Calu3 (cell line): ENCODE measurements at places on chromosomes 3 and 15. TPM values are rescaled to one million over a fixed set of nuclear protein-coding genes. Genes with fewer than 3 reads are reported as not detected.

GRCh38 chr3:32278714-32279113 lies 40.2 kb downstream of the CMTM8 start:
- DNase-seq = no peak

DNA sequence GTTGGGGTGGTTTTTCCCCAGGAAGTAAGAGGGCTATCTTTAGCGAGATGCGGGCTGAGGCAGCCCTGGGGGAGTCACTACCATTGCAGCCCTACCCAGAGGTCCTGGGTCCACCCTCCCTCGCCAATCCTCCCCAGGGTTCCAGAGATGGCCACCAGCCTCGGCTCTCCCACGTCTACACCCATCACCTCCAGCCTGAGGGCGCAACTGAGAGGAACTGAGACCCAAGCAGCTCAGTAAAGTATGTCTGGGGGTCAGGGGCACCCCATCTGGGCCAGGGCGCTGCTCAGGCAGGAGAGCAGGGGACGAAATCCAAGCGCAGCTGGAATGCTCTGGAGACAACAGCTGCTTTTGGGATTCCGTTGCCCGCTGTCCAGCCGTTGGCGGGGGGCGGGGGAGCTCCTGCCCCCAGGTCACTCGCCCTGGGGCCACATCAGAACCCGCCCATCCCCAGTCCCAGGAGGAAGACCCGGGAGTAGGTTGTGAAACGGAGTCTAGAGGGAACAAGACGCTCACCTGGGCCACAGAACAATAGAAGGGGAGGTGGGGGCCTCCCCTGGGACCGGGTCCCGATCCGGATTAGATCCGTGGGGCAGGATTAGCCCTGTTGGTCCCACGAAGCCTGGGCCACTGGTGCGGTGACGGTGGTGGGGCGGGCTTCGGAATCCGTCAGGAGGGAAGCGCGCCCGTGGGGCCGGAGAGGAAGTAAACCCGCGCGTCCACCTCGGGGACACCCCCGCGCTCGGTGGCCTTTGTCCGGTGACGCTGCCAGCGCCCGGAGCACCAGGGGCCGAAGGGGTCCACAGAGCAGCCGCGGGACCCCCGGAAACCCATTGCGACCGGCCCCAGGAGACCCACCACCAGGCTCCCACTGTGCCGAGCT lies 1.4 kb upstream of the NDUFAF3 start:
- peak; percentile 47 for DNase-seq

- DNase-seq = no peak
Measured at GRCh38 chr15:73959801-73960200, 32.3 kb downstream of the STOML1 start.

DNA sequence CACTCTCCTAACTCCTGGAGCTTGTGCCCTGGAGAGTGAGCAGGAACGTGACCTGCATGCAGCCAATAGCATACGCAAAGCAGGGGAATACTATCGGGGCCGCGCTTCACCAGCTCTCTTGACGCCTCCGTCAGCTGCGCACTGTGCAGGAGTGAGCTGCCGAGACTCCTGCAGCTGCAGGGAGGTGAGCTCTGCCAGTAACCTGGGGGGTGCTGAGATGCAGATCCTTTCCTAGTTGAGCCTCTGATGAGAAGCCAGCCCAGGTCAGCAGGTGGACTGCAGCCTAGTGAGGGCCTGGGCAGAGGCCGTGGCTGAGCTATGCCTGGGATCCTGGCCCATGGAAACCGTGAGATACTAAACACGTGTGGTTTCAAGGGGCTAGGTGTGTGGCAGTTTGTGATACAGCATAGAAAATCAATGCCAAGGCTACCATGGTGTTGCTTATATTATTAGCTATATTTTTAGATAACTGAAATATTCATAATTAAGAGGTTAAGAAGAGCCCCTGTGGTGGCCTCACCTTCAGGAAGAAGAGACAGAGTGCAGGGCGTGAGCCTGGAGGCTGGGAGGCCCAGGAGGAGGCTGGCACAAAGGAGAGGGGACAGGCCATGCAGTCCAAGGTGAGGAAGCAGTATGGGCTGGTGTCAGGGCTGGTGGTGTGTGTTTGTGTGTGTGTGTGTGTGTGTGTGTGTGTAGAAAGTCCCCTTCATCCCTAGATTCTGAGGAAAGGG lies 5.9 kb upstream of the DNAJB8 start:
- no peak for DNase-seq

- DNase-seq = no peak
Measured at GRCh38 chr15:33754242-33754641, 214.1 kb upstream of the CHRM5 start.

Gene PPCDC
- 23.4 and 24.4 TPM in 2 replicates for total RNA-seq

Gene ZNF385D
- not detected in 2 replicates for total RNA-seq
